Mesangial cell (primary cell): ENCODE measurements at places on chromosomes 13 and 19. TPM values are rescaled to one million over a fixed set of nuclear protein-coding genes. Genes with fewer than 3 reads are reported as not detected.

The AMH gene
- 0.16 and 1.8 TPM in 2 replicates for total RNA-seq

The LILRB5 gene
- total RNA-seq: not detected in 2 replicates

The KCNJ14 gene
- total RNA-seq: 0.25 and 0.65 TPM in 2 replicates

The IZUMO2 gene
- not detected in 2 replicates for total RNA-seq

The MBNL2 gene
- total RNA-seq: 41.8 and 44.2 TPM in 2 replicates

The RNF225 gene
- 0.13 TPM in 1 of 2 replicates, not detected in the other for total RNA-seq

The NCAN gene
- total RNA-seq: not detected in 2 replicates

The PINLYP gene
- total RNA-seq: 1.3 and 4.6 TPM in 2 replicates

The PTGER1 gene
- total RNA-seq: 0.65 and 9.1 TPM in 2 replicates

The LRRC63 gene
- not detected in 2 replicates for total RNA-seq

The KLF12 gene
- 4.9 and 8.2 TPM in 2 replicates for total RNA-seq

The PSPN gene
- total RNA-seq: 0.65 and 2.9 TPM in 2 replicates

The ZNF582 gene
- total RNA-seq: 2.0 and 6.1 TPM in 2 replicates

The CACNG8 gene
- total RNA-seq: under 0.01 and 0.13 TPM in 2 replicates

The OR1I1 gene
- total RNA-seq: not detected in 2 replicates

The NXNL1 gene
- not detected in 2 replicates for total RNA-seq

The TLE6 gene
- 0.49 and 0.51 TPM in 2 replicates for total RNA-seq

The RGS9BP gene
- 0.51 TPM in 1 of 2 replicates, not detected in the other for total RNA-seq

The HRC gene
- not detected in 2 replicates for total RNA-seq

The HSPB6 gene
- 2.3 and 6.8 TPM in 2 replicates for total RNA-seq

The HCST gene
- total RNA-seq: 0.38 TPM in 1 of 2 replicates, not detected in the other

The PDE4C gene
- not detected in 2 replicates for total RNA-seq

The RFPL4AL1 gene
- total RNA-seq: not detected in 2 replicates

The URAD gene
- not detected in 2 replicates for total RNA-seq

The PALM gene
- total RNA-seq: 6.0 and 75.6 TPM in 2 replicates

The CD209 gene
- not detected in 2 replicates for total RNA-seq

The CDC42EP5 gene
- 2.4 and 11.5 TPM in 2 replicates for total RNA-seq

The ZNF136 gene
- total RNA-seq: 1.6 and 3.4 TPM in 2 replicates

The USHBP1 gene
- total RNA-seq: not detected in 2 replicates

The ZNF208 gene
- total RNA-seq: under 0.01 and 0.13 TPM in 2 replicates

The CCDC169 gene
- 2.3 and 2.5 TPM in 2 replicates for total RNA-seq

The LPAR2 gene
- total RNA-seq: 14.7 and 19.8 TPM in 2 replicates

The IL12RB1 gene
- not detected in 2 replicates for total RNA-seq

The CDC37 gene
- total RNA-seq: 119 and 192 TPM in 2 replicates
